Stimulated activated CD4-positive, alpha-beta T cell treated with anti-CD3 and anti-CD28 coated beads, Interleukin-15, amount 100 ng/mL, for 1 hour (primary cell): ENCODE measurements at places on chromosomes 11 and 22.

GRCh38 chr11:28536504-28537267, 428.5 kb downstream of the METTL15 start:
- DNase-seq, result no peak

GRCh38 chr11:2701230-2701629, 1.4 kb upstream of the KCNQ1OT1 start:
- no peak for DNase-seq

GRCh38 chr11:134134167-134134566, 65.3 kb downstream of the JAM3 start:
- no peak for DNase-seq

GRCh38 chr11:92304271-92304670, 79.7 kb downstream of the FAT3 start:
- DNase-seq, result no peak

GRCh38 chr11:76598426-76598839, 72.1 kb downstream of the LRRC32 start:
- DNase-seq, result no peak

DNA sequence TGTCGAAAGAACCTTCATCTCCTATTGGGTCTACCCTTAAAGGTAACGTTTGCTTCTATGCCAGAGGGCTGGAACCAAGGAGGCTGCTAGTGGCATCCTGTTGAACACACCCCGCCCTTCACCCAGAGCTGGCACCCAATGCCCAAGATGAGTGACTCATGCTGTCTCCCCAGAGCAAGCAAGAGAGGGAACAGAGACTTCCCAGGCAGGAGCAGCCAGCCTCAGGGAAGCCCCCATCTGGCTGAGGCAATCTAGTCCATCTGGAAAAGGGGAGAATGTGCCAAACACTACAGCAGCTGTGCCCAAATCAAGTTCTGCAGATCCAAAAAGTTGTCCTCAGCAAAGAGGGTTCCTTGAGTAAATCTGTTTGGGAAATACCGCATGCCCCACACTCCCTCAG, 91.9 kb upstream of the TP53I11 start:
- DNase-seq, result no peak

DNA sequence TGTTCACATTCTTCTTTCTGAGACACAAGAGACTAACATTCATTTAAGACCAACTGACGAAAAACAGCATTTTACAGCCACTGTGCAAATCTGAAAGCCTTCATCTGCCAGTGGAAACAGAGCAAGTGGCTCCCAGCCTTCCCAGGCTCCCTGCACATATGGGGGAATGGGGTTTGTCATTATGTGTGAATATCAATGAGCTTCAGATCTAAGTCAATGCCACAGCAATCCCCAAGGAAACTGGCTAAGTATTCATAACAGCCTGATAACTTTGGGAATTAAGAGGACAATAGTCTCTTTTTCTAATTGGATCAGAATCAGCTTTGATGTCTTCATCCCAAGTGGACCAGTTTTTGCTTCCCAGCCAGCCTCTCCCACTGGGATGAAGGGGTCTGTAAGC, 66.9 kb downstream of the ABTB2 start:
- DNase-seq, result no peak

GRCh38 chr11:44324749-44325525, 15.0 kb upstream of the ALX4 start:
- no peak for DNase-seq

DNA sequence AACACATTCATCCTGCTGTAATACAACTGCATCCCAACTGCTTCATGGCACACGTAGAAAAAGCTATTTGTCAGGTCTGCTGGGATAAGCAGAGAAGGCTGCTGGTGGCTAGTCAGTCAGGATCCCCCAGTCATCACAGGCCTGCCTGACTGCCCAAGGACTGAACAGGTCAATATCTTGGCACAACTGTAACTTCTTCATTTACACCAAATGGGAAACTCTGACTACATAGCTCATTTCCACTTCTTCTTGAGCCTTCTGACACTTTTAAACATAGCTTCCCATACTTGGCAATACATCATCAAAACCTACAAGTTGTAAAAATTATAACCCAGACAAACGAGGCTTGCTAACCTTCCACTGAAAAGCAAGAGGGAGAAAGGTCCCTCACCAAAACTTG, 2.8 kb downstream of the TMEM9B start:
- DNase-seq, result no peak

DNA sequence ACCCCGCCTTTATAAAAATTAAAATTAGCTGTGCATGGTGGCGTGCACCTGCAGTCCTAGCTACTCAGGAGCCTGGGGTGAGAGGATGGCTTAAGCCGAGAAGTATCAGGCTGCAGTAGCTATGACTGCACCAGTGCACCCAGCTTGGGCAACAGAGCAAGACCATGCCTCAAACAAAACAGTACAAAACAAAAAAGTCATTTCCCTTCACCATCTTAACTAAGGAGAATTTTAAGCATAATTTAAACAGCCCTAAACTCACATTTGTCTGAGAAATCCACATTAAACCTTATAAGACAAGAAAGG, 23.3 kb upstream of the TFIP11 start:
- no peak for DNase-seq

GRCh38 chr11:6094186-6094585, 13.3 kb upstream of the OR56B4 start:
- DNase-seq, result no peak

- no peak for DNase-seq
Observed at GRCh38 chr22:19387038-19387437, 44.5 kb downstream of the HIRA start.

DNA sequence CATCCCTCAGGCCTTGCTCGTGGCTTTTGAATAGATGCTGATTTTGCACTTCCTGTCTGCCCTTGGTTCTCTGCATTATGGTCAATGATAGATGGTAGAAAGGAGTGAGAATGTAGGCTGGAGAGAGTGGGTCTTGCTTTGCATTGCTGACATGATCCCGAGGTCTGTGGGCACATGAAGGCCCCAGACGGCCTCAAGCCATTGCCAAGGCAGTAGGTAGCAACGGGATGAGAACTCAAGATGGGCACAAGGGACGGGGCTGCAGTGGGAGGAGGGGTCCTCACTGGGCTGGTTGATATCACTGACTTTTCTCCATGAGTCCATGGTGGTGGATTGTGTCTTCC, 54.0 kb downstream of the GAB4 start:
- DNase-seq, result no peak

GRCh38 chr22:38325587-38325986, 8.4 kb upstream of the CSNK1E start:
- no peak for DNase-seq

DNA sequence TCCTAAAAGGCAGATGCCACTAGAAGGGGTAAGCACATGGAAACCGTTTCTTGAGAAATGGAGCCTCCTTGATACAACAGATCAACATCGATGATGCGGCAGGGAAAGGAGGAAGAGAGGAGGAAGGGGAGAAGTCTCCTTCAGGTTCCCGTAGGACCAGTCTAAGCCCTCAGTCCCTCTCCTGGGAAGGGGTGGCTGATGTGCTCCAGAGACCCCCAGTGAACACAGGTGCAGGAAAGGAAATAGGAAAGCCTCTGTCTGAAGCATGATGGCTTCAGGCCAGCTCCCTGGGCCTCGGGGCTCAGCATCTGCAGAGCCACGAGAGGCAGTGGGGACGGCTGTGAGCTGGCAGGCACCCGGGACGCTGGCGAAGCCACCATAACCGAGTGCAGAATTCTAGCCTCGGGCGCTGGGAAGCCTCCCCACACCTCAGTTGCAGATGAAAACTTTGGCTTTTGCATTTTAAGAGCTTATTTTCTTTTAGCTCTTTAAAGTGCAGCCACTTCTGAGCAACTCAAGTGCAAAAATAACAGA, 1.8 kb downstream of the SPATA19 start:
- DNase-seq, result no peak

DNA sequence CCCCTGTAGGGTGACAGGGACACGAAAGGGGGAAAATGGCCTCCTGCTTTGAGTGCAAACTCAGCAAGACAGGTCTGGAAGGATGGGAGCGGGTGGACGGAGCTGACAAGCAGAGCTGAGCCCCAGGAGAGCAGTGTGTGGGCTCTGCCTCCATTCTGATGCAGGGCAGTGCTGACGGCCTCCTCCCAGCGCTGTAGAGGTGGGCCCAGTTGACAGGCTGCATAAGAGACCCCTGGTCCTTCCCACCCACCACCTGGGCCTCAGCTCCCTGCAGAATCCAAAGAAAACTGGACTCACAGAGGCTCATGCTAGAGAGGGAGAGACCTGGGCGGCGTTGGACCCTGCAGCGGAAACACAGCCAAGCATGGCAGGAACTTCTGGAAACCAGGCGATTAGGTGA, 1113.4 kb downstream of the BRD1 start:
- DNase-seq, result no peak

- no peak for DNase-seq
Observed at GRCh38 chr11:103537904-103538502, 428.8 kb downstream of the DYNC2H1 start.

DNA sequence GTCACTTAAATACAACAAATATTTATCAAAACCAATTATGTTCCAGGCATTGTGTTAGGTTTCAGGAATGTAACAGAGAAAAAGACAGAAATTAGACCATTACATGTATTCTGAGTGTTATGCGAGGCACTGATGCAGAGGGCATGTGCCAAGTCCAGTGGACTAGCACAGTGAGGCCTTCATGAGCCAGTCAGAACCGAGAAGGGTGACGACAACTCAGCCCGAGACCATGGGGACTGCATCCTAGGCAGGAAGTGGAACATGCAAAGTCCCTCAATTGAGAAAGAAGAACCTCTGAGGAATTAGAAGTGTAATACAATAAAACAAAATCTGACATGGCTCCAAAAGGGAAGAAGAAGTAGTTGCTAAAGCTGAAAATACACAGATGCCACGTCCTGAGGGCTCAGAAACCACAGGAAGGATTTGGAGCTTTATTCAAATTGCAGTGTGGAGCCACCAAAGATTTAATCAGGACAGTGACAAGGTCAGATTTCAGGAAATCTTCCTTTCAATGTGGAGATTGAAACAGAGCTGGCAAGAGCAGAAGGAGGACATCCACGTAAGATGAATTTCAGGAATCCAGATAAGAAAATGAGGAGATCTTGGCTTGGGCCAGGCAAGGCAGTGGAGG, 529.6 kb downstream of the NTM start:
- no peak for DNase-seq

GRCh38 chr22:36702842-36703215, 723 bp downstream of the CACNG2 start:
- no peak for DNase-seq

DNA sequence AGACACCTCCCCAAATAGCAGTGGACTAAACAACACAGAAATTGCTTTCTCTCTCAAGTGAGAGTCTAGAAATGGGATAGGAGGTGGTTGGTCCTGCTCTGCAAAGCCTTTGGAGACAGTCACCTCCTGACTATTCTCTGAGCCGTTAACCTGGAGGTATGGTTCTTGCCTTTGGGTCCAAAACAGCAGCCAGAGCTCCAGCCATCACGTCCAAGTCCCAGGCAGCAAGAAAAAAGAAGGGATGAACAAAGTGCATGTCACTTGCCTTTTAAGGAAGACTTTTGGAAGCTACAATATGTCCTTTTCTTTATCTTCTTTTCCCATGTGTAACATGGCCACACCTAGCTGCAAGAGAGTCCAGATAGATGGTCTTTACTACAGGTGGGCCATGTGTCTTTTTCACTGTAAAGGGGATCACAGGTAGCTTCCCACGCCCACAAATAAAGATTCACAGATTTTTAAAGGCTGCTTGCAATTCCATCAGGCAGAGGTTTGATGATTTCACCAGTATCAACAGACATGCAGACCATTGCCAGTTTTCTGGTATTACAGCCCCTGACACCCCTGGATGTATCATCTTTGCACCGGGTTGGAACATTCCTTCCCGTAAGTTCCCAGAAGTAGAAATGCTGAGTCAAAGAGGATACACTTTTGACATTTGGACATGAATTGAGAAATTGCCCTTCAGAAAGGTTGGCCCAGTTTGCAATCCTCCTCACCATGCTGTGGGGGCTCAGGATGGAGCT, 66.0 kb downstream of the MYEOV start:
- no peak for DNase-seq

DNA sequence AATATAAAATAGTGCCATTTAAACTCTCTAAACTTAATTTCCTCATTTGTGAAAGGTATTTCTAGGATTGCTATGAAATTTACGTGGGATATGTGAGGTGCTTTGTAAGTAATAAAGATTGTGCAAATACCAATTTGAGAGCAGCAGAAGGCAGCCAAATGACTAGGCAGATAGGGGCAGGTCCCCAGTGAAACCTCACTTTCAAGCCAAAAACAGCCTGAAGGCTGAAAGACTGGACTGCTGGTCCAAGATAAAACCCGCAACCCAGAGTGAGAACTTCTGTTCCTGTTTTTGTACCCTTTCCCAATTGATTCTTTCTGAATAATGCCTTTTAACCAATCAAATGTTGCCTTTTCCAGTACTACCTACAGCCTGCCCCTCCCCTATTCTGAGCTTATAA, 7.2 kb downstream of the DTX4 start:
- DNase-seq, result no peak

DNA sequence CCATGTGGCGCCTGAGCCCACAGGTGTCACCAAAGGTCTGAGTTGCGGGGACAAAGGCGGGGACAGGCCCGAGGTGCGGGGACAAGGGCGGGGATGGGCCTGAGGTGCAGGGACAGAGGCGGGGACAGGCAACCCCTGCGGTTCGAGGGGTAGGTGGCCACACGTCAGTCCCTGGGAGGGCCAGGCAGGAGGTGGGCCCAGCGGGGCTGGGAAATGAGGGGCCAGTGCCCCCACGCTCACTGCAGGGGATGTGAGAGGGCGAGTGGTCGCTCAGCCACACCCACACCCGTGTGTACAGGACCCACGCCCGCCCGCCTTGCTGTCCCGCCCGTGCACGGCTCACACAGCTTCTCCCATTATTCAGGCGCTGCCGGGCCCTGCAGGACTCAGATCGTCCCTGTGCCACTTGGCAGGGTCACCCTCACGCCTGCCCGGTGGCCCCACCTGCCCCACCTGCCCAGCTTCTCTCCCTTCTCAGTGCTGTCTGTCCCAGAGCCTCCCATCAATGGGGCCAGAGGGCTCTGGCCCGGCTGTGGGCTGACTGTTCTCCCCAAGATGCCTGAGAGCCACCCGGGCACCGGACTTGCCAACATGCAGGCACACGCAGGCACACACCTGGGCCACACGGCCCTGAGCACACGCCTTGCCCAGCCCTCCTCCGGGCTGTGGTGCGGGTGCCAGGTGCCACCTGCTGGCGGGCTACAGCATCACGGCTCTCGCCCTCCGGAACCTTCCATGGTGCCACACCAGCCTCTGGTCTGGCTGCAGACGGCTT, 14.2 kb upstream of the MUC6 start:
- DNase-seq, result peak; percentile 66

DNA sequence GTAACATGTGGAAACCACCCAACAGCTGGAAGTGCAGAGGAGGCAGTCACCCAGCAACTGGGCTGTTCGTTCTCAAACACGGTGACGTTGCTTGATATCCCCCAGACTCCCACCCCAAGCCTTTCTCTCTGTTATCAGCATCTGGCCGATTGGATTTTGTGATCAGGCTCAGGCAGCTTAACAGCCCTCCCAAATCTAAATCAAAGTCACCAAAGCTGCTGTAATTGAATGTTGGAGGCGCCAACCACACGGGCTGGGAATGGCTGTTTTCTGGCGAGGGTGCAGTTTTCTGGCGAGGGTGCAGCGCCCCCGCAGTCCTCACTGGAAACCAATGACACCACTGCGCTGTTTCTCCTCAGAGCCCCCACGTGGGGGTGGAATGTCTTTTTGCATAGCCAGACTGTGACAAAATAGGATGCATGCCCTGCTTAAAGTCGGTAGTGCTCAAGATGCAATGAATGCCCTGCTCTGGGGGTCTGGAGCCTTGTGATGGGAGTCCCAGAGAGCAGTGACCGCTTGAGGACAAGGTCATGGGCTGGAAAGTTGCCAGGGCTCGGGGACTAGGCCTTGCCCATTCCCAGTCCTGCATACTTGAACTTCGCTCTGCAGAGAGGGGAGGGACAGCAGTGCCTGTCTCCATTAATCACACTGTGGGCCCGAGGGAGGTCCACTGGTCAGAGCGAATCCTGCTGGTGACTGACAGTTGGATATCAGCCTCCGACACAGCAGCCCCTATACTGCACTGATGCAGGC, 105.3 kb downstream of the MORC2 start:
- DNase-seq, result no peak
